CD4-positive, alpha-beta T cell treated with Interleukin-4 for 1 hour (primary cell): ENCODE measurements at places on chromosomes 7 and 10.
A peak's percentile ranks its signal among the peaks of the same experiment; 100 is the strongest.

DNA sequence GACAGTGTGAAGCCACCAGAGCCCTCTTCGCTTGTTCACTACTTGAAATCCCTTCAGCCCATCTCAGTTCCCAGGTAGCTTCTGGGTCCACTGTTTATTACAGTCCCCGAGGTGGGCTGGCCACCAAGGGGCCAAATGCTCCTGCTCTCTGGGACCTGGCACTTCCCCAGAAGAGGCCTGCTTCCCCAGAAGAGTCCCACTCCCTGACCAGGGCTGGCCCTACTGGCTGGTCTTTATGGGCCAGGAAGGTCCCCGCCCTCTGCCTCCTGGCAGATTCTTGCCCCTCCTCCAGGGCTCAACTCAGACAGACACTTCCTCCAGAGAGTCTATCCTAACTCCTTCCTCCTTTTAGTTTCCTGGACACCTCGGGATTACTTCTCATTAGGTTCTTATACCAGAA, 70.7 kb upstream of the LRRC18 start:
- no peak for DNase-seq

DNA sequence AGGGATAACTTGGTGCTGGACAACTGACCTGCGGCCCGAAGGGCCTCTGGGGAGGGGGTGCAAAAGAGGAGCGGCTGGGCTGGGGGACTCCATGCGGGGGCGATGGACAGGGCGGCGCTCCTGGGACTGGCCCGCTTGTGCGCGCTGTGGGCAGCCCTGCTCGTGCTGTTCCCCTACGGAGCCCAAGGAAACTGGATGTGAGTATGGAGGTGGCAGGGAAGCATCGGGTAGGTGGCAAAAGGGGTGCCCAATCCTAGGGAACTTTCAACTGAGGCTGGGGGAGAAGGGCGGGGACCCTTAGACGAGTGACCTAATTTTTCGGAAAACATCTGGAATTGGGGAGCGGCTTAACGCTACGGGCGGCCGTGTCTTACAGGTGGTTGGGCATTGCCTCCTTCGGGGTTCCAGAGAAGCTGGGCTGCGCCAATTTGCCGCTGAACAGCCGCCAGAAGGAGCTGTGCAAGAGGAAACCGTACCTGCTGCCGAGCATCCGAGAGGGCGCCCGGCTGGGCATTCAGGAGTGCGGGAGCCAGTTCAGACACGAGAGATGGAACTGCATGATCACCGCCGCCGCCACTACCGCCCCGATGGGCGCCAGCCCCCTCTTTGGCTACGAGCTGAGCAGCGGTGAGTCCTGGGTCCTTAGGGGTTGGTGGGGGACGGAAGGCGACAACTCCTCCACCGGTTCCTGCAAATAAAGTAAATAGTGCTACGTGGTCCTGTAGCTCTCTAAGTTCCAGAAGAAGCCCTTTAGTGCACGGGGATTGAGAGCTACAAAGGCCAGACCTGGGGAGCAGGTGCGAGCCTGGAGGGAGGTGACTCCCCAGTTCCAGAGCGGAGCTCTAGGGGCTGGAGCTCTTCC, 622 bp downstream of the WNT16 start:
- DNase-seq, result peak; percentile 24

DNA sequence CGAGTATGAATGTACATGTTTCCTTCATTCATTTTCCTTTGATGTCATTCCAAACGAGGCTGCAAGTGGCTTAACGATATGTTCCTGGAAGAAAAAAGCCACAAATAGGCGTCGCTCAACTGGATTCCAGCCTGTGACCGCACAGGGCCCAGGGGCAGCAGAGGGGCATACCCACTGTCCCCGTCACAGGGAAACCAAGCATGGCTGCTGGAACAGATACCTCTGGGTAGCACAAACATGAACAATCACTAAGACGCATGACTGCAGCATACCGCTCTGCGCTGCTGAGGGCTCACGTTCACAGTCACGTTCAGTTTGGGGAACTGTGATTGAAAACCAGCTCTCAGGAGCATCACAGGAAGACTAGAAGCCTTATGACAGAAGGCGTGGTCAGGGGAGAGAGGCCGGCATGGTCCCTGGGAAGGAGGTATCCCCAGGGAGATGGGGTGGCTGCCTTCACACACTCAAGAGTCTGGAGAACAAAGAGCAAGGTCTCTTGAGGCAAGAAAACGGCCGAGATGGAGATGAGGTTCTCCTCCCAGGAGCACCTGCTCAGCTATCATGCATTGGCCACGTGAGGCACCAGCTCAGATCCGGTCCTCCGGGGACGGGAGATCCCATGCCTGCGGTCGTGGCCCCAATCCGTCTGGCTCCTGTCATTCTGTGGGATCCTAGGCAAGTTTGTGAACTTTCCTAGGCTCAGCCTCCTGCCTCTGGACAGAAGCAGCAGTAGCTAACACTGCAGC, 213.6 kb downstream of the DIP2C start:
- no peak for DNase-seq

DNA sequence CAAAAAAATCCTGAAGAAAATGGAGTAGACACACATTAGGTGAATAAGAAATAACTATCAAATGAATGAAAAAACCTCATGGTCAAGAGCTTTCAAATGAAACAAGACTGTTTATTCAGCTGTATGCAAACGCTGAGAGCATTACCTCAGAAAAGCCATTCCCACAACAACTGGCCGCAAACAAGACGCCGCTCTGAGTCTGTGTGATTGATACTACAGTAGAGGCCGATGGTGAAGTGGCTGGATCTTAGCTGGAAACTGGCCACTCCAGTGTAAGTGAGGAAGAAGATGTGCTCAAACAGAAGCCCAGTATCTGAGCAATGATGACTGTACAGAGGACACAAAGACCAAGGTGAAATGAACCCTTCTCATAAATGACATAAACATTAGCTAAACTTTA, 252.4 kb upstream of the GHITM start:
- no peak for DNase-seq

GRCh38 chr10:7205656-7206055, 205.2 kb downstream of the SFMBT2 start:
- DNase-seq, result no peak

DNA sequence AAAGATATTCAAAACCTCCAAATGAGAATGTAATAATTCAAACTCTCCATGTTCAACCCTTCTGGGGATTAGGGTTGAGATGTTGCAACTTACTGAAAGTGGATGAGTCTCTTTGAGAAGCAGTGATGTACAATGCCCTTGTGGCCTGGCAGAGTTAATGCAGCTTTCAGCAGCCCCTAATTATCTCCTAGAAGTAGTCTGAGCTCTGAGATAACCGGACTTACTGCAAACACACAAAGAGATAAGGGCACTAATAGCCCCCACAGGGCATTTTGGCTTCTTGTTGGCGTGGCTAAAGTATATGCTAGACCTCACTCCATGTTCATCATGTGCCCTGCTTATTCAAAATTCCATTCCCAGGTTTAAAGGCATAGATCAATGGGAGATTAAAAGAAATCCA, 404.7 kb downstream of the NEBL start:
- DNase-seq, result no peak

DNA sequence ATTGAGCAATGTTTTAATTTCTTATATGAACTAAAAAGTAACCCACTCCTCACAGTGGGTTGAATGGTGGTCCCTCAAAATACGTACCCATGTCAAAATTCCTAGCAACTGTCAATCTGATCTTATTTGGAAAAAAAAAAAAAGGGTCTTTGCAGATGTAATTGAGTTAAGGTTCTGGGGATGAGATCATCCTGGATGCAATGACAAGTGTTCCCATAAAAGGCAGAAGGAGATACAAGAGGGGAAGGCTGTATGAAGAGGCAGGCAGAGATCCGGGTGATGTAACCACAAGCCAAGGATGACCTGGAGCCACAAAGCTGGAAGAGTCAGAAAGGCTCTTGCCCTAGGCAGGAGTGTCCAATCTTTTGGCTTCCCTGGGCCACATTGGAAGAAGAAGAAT, 516.3 kb upstream of the MKI67 start:
- DNase-seq, result no peak

GRCh38 chr7:12757443-12757842, 70.0 kb downstream of the ARL4A start:
- DNase-seq, result no peak

GRCh38 chr10:101671453-101671852, 23.5 kb downstream of the FBXW4 start:
- no peak for DNase-seq

GRCh38 chr10:16381083-16381482, 55.7 kb upstream of the PTER start:
- no peak for DNase-seq

GRCh38 chr10:132836832-132837540, 51.0 kb upstream of the NKX6-2 start:
- peak; percentile 13 for DNase-seq

DNA sequence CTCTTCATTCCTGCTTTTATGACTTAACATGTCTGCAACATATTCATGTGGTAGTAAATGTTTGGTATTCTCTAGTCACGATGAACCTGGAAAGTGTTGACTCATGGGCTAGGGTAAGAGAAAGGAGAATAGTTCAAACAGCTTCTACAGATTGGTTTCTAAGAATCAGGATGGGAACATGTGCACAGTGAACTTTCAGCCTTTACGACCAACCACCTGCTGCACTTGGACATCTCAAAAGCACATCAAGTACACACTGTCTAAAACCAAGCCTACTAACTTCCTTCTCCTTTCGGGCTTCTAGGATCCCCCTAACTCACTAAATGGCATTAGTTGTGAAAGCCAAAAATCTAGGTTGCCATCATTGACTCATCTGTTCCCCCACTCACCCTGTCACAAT, 85.5 kb downstream of the CUL2 start:
- no peak for DNase-seq

- no peak for DNase-seq
Measured at GRCh38 chr7:134447383-134447782, 11.5 kb downstream of the AKR1B1 start.
